DND-41 (cell line): ENCODE measurements at places on chromosomes 3 and 15.

GRCh38 chr3:193560870-193561269 is 6.2 kb upstream of the ATP13A4 start:
- no peaks in the 10 kb centered on the region for H3K4me1 ChIP-seq
- no peak overlapping the region for H3K4me3 ChIP-seq
- no peaks in the 10 kb centered on the region for H3K36me3 ChIP-seq
- H3K27ac ChIP-seq = no peak overlapping the region
- DNase-seq = no peak

DNA sequence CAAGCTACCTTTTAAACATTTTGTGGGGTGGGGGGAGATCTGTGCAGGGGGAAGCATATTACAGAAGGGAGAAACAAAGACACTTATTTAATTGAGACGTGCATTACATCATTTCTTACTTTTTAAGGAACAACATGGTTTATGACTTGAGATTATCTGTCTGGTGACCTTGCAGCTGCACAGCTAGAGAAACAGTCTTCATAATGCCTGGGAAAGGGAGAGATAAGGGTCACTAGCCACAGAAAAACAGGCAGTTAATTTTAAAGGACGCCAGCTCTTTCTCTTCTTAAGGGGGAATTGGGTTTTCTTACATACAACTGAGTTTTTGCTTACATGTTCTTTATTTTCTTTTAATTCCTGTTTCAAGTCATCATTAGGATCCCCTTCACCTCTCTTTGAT is 147.9 kb downstream of the SST start:
- no peak for DNase-seq
- no peaks in the 10 kb centered on the region for H3K36me3 ChIP-seq
- H3K4me1 ChIP-seq = no peaks in the 10 kb centered on the region
- H3K27me3 ChIP-seq = peaks cover 4% of the 10 kb centered on the region
- H3K27ac ChIP-seq = no peak overlapping the region
- H3K4me3 ChIP-seq = no peak overlapping the region

GRCh38 chr3:52773361-52774065 is 2.8 kb upstream of the NEK4 start:
- H3K36me3 ChIP-seq = 0 out of 2 replicates have a peak, but pooled peaks cover 2% of the 10 kb centered on the region
- H3K27me3 ChIP-seq = no peaks in the 10 kb centered on the region
- H3K4me1 ChIP-seq = peaks cover 22% of the 10 kb centered on the region
- H3K4me3 ChIP-seq = no peak overlapping the region
- no peak overlapping the region for H3K27ac ChIP-seq

GRCh38 chr3:78665776-78666469 is 1101.9 kb downstream of the ROBO1 start:
- no peaks in the 10 kb centered on the region for H3K27me3 ChIP-seq
- no peaks in the 10 kb centered on the region for H3K36me3 ChIP-seq
- H3K4me3 ChIP-seq = no peak overlapping the region
- H3K4me1 ChIP-seq = no peaks in the 10 kb centered on the region
- no peak overlapping the region for H3K27ac ChIP-seq

DNA sequence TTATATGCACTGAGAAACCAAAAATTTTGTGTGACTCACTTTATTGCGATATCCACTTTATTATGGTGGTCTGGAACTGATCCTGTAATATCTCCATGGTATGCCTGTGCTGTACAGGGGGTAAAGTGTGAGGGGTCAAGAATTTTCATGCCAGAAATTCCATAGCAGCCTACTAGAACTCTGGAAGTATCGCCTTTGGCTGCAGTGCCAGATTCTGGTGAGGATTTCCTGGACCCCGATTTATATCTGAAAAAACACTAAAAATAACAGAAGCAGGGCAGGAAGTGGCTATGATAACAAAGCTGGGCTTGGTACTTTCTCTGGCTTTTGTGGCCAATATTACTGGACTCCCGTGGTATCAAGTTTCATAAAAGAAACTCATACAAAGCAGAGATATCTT is 36.4 kb downstream of the CCDC80 start:
- no peaks in the 10 kb centered on the region for H3K36me3 ChIP-seq
- H3K27ac ChIP-seq = no peak overlapping the region
- H3K4me3 ChIP-seq = no peak overlapping the region
- peaks cover 3% of the 10 kb centered on the region for H3K27me3 ChIP-seq
- H3K4me1 ChIP-seq = no peaks in the 10 kb centered on the region

DNA sequence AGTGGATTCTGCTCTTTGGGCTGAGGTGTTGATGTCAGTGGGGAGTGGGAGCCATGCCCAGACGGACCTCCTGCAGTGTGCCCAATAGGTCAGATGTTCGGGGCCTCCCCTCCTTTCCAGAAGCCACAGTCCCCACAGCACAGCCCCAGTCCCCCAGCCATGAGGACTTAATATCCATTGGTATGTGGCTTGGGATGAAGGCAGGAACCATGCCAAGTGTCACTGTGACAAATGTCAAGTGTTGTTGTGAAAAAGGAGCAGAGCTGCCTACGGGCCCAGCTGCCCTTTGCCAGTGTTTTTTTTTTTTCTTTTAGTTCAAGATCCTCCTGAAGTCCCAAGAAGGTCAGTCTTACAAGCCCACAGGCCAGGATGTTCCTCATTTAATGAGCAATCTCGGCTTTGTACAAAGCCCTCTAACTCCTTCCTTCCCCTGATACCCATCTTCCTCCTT is 12.2 kb downstream of the SEMA3G start:
- no peak overlapping the region for H3K4me3 ChIP-seq
- no peaks in the 10 kb centered on the region for H3K36me3 ChIP-seq
- no peak overlapping the region for H3K27ac ChIP-seq
- no peaks in the 10 kb centered on the region for H3K4me1 ChIP-seq
- H3K27me3 ChIP-seq = peaks cover 3% of the 10 kb centered on the region

DNA sequence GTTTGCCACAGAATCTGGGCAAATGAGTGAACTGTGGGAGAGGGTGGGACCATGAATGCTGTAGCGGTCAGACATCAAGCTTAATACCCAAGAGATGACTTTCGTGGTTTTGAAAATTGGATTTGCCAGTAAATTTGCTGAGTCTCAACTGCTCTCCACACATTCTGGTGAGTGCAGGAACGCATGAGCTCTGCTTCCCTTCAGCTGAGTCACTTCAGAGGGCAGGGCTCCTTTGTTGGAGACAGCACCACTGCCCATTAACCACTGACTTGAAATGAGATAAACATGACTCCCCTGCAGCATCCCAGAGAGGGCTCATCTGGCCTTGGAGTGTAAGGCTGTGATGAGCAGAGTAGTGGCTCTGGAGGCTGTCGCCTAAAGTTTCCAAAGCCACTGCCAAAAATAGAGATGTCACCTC is 22.6 kb downstream of the RARRES1 start:
- DNase-seq = no peak
- H3K27ac ChIP-seq = no peak overlapping the region
- peaks cover 48% of the 10 kb centered on the region; the same call in 1 of the 2 replicates for H3K36me3 ChIP-seq

DNA sequence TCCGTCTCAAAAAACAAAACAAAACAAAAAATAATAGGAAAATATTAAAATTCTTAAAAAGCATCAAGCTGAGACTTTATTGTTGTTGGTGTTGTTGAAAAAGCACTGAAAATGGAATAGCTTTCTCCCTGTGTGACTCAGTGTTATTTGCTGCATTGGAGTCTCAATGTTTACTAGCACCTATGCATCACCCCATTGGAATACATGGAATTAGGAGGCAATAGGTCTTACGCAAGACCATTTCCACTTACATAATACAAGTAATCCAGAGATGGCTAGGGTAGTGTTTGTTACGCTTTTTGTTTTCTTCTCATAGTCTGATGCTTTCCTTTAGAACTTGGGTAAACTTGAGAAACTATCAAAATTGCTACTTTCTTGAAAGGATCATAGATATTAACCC is 15.2 kb downstream of the GXYLT2 start:
- H3K27ac ChIP-seq = no peak overlapping the region
- H3K4me1 ChIP-seq = no peaks in the 10 kb centered on the region
- H3K4me3 ChIP-seq = no peak overlapping the region
- H3K27me3 ChIP-seq = no peaks in the 10 kb centered on the region
- DNase-seq = no peak
- peaks cover 34% of the 10 kb centered on the region for H3K36me3 ChIP-seq

GRCh38 chr15:88142121-88142520 is 114.4 kb downstream of the NTRK3 start:
- no peaks in the 10 kb centered on the region for H3K27me3 ChIP-seq
- H3K27ac ChIP-seq = no peak overlapping the region
- H3K36me3 ChIP-seq = no peaks in the 10 kb centered on the region
- no peak for DNase-seq
- H3K4me1 ChIP-seq = no peaks in the 10 kb centered on the region

DNA sequence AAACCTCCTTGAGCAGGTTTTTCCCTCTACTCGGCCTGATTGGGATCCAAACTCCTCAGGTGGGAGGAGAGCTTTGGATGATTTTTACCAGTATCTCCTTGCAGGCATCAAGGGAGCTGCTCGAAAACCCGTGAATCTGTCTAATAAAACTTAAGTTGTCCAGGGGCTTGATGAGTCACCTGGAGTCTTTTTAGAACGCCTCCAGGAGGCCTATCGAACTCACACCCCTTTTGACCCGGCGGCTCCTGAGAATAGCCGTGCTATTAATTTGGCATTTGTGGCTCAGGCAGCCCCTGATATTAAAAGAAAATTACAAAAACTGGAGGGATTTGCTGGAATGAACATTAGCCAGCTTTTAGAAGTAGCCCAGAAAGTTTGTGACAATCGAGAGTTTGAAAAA is 41.6 kb downstream of the ZBTB11 start:
- no peak overlapping the region for H3K4me3 ChIP-seq
- no peak overlapping the region for H3K27ac ChIP-seq
- no peaks in the 10 kb centered on the region for H3K36me3 ChIP-seq
- no peaks in the 10 kb centered on the region for H3K4me1 ChIP-seq
- no peaks in the 10 kb centered on the region for H3K27me3 ChIP-seq

DNA sequence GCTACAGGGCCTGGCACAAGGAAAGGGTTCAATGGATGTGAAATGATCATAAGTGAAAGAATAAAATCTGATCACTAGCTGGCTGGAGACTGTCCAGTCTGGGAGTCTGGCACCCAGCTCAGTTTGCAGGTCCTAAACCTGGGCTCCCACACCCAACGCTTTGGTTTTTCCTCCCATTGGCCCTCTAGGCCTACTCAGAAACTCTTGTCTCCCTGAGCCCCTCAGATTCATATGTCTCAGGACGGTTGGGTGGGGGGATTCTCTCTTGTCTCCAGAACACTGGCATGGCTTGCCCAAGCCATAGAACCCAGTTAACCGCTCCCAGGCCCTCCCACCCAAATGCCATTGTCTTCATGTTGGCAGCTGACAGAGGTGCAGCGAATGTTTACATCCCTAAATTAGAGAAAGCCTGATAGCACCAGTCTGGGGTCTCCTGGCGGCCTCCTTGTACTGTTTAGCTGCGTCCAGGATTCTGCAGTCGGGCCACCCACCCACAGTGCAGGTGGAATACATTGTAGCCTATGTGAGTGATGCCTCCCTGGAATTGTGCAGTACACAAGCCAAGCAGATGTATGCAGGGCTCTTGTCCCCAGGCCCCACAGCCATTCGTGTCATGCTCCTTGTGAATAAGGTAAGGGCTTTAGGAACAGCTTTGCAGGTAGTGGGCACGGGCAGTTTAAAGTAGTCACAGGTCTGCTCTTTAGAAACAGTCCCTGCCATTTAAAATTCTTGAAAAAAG is 266.3 kb downstream of the XXYLT1 start:
- H3K36me3 ChIP-seq = no peaks in the 10 kb centered on the region
- peaks cover 8% of the 10 kb centered on the region for H3K27me3 ChIP-seq
- no peak overlapping the region for H3K27ac ChIP-seq
- no peak overlapping the region for H3K4me3 ChIP-seq
- H3K4me1 ChIP-seq = no peaks in the 10 kb centered on the region

- DNase-seq = no peak
- H3K36me3 ChIP-seq = no peaks in the 10 kb centered on the region
- H3K4me1 ChIP-seq = no peaks in the 10 kb centered on the region
- H3K4me3 ChIP-seq = no peak overlapping the region
- no peak overlapping the region for H3K27ac ChIP-seq
- H3K27me3 ChIP-seq = no peaks in the 10 kb centered on the region
Observed at GRCh38 chr15:66895794-66896453, 169.5 kb upstream of the SMAD3 start.

- H3K4me3 ChIP-seq = no peak overlapping the region
- peaks cover 17% of the 10 kb centered on the region for H3K36me3 ChIP-seq
- DNase-seq = no peak
- no peaks in the 10 kb centered on the region for H3K27me3 ChIP-seq
- H3K27ac ChIP-seq = no peak overlapping the region
- H3K4me1 ChIP-seq = no peaks in the 10 kb centered on the region
Observed at GRCh38 chr15:98889930-98890695, 117.5 kb downstream of the PGPEP1L start.

- H3K27me3 ChIP-seq = no peaks in the 10 kb centered on the region
- H3K4me1 ChIP-seq = no peaks in the 10 kb centered on the region
- no peak overlapping the region for H3K4me3 ChIP-seq
- no peak for DNase-seq
Observed at GRCh38 chr3:153881201-153881600, 240.0 kb upstream of the ARHGEF26 start.

- peak; percentile 67 for DNase-seq
- H3K27ac ChIP-seq = peak overlapping the region; percentile 85
- H3K27me3 ChIP-seq = no peaks in the 10 kb centered on the region
- peaks cover 10% of the 10 kb centered on the region; the same call in 1 of the 2 replicates for H3K36me3 ChIP-seq
- peaks cover 69% of the 10 kb centered on the region for H3K4me1 ChIP-seq
Observed at GRCh38 chr3:160564949-160565441, 376 bp downstream of the KPNA4 start.

GRCh38 chr3:61138401-61138800 is 112.9 kb downstream of the FHIT start:
- H3K36me3 ChIP-seq = no peaks in the 10 kb centered on the region
- H3K4me3 ChIP-seq = no peak overlapping the region
- H3K27ac ChIP-seq = no peak overlapping the region
- H3K4me1 ChIP-seq = no peaks in the 10 kb centered on the region
- H3K27me3 ChIP-seq = no peaks in the 10 kb centered on the region

- no peaks in the 10 kb centered on the region for H3K27me3 ChIP-seq
- peak overlapping the region; percentile 65; the same call in 1 of the 2 replicates for H3K27ac ChIP-seq
- no peak for DNase-seq
- peaks cover 31% of the 10 kb centered on the region for H3K4me1 ChIP-seq
- H3K36me3 ChIP-seq = no peaks in the 10 kb centered on the region
- H3K4me3 ChIP-seq = peak overlapping the region; percentile 73
Observed at GRCh38 chr15:72116731-72117485, 1.0 kb downstream of the MYO9A start.

- DNase-seq = no peak
- H3K4me1 ChIP-seq = no peaks in the 10 kb centered on the region
Observed at GRCh38 chr15:69606144-69606543, 153.5 kb downstream of the RPLP1 start.
